Frontal cortex (tissue), 4 donors: ENCODE measurements at places on chromosomes 2 and 18.
A peak's percentile ranks its signal among the peaks of the same experiment; 100 is the strongest.

DNA sequence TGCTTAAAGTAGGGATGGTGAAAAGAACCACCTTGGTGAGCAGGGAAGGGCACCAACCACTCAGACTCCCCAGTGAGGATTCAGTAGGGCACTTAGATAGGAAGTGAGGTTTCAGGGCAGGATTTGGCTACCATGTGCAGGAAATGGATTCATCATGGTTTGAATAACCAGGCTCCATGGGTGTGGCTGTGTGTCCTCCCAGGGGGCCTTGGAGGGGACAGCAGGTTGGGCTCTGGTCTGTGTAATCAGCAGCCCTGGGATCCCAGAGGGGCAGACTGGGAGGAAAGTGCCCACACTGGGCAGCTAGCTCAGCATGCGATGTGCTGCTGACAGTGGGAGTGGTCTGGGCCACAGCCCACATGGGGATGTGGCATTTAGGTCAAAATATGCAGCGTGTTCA is 224.6 kb downstream of the CELF4 start:
- DNase-seq, result no peak

GRCh38 chr2:191311627-191312026 is 66.4 kb downstream of the MYO1B start:
- no peak for DNase-seq

- DNase-seq, result no peak
These were observed 386.6 kb upstream of the SPRED2 start for GRCh38 chr2:65818873-65819451.

- DNase-seq, result no peak
These were observed 36.7 kb upstream of the CDC42EP3 start for GRCh38 chr2:37708146-37708545.

GRCh38 chr18:39523281-39523680 is 1957.7 kb upstream of the CELF4 start:
- no peak for DNase-seq

GRCh38 chr2:191611614-191612013 is 66.3 kb upstream of the NABP1 start:
- no peak for DNase-seq

- no peak for DNase-seq
These were observed 86.4 kb downstream of the EML6 start for GRCh38 chr2:54809819-54810218.

GRCh38 chr2:211144078-211144477 is 587.7 kb downstream of the CPS1 start:
- no peak for DNase-seq

- DNase-seq, result peak; percentile 11
These were observed 8.0 kb upstream of the SIX3 start for GRCh38 chr2:44933434-44933951.

DNA sequence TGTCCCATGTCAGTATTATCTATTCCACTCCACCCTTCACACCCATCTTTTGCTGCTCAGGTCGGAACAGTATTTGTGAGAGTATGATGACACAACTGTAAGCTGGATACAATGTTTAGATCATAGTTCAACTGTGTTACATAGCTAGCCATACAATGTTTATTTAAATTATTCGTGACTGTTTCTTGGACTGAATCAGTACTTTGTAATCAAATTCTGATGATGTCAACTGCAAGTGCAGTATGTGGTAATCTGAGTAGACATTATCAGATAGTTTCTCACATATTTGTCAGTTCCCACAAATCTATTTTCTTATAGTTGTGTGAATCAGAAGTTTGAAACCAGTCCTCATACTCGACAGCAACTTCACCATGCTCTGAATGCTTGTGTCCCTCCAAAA is 177.6 kb downstream of the ZNF407 start:
- DNase-seq, result no peak

GRCh38 chr2:194062401-194062800 is 1594.6 kb upstream of the SLC39A10 start:
- no peak for DNase-seq

DNA sequence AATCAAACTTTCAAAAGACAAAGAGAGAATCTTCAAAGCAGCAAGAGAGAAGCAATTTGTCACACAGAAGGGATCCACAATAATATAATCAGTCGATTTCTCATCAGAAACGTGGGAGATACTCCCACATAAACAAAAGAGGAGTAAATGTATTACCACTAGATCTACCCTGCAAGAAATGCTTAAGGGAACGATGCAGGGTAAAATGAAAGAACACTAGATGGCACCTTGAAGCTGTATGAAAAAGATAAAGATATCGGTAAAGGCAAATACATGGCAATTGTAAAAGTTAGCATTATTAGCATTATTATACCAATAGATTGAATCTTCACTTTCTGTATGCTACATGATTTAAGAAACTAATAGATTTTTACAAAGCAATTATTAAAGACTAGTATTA is 677.0 kb downstream of the SUCLG1 start:
- no peak for DNase-seq

DNA sequence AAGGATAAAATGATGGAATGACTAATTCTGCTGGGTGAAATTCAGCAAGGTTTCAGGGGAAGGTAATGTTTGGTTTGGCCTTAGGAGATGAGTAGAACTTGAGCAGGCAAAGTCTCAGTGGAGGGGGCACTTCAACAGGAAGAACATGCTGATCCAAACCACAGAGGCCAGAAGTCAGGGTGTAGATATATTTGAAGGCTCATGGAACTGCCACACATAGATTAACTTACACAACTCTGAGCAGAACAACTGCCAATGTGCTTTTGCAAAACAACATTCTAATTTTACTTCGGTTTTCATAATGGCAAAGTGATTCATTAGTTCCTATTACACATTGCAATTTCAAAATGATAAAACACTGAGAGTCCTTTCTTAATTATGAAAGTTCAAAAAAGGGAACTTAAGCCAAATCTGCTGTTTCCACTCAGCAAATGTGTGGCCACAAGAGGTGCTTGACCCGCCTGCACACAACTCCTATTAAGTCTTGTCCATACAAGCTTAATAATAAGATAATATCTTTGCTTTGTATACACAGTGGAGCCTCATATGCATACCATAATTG is 284.8 kb downstream of the MREG start:
- DNase-seq, result no peak

DNA sequence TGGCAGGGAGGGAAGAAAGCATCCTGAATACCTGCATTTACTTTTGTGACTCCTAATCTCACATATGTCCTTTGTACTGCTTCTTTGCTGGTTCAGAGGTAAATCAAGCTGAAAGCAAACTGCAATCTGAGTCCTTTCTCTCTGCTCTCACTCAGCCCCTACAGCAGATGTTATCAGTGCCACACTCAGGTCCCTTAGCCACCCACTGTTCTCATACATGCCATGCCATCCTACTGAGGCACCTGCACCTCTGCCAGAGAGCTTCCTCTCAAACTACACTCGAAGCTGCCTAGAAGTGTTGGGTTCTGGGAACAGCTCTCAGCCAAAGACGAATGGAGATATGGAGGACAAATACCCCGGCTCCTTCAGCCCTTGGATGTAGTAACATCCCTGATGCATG is 244.5 kb downstream of the TXNL1 start:
- DNase-seq, result no peak

DNA sequence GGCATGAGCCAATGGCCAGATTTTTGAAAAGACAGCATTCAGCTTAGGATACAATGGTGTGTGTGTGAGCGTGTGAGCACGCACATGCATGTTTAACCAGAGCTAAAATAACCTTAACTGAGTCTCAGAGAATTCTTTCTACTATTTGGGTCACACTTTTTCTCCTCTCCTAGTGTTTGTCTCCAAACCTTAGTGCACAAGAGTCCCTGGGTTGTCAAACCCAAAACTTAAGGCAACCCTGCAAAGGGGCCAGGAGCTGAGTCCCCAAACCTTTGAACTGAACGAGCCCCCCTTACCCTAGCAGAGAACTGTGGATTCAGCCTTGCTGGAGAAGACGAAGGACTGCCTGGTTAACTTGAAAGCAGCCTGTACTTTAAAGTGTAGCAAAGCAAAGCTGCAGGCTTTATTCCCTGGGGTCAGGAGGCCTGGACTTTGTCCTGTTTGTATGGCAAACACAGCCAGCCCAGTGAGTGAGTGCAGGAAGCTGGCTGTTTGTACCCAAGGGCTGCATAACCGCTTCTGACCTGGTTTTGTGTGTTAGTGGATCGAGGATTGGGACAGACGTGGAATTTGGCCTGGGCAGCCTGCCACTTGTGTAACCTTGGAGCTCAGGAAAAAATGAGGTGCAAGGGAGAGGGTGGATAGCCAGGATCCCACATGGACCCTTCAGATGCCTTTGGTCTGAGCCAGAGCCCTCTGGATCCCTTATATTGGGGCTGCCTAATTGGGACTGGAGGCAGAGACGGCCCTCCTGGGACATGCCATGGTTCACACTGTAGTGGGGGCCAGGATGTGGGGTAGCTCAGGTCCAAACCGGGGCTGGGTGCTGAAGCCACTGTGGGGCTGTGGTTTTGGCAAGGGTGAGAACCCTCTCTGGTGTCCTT is 6.4 kb upstream of the PSMD1 start:
- no peak for DNase-seq

DNA sequence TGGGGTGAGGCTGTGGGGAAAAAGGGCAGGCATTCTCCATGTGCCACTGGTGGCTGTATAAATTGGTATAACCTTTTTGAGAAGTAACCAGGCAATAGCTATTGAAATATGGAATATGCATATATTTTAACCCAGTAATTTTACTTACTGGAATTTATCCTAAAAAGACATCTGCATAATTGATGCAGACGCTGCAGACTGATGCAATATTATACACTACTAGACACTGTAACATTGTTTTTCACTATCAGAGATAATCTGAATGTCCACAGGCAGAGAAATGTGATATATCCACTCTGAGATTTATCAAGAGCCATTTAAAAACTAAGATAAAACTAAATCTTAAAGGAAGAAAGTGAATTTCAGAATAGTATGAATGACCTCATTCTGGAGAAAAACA is 14.7 kb downstream of the THOC1 start:
- DNase-seq, result no peak

- no peak for DNase-seq
These were observed 2.0 kb downstream of the ANO7 start for GRCh38 chr2:241190291-241190981.

DNA sequence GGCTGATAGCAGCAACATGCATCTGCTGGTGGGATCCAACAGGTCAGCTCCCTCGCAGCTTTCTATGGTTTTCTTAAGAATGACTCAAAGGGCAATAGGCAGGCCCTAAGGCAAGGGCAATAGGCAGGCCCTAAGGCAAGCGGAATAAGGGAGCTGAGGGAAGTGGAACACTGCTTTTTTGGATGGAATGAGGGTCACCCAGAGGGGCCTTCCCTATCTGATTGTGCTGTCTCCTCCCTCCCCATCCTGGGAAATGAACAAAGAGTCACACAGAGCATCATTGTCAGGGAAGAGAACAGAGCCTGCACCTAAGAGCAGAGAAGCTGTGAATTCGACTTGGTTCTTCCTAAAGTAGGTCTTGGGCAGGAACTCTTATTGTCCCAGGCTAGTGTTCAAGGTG is 43.3 kb upstream of the PTPRM start:
- no peak for DNase-seq

DNA sequence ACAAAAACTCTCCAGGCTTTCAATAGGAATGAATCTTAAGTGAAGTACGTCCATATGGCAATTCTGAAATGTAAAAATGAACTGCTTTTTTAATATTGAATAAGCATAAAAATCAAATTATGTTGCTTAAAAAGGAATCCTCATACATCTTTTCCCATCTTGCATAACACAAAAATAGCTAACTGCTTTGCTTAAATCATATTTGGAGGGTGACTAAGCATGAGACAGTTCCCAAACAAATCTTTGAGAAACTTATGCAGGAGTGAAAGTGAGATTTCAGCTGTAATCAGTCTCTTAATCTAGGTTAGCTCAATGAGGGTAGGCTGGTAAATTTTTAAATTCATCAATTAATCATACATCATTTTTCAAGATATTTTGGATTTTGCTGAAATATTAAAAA is 111.5 kb downstream of the MBD5 start:
- peak; percentile 6 for DNase-seq

DNA sequence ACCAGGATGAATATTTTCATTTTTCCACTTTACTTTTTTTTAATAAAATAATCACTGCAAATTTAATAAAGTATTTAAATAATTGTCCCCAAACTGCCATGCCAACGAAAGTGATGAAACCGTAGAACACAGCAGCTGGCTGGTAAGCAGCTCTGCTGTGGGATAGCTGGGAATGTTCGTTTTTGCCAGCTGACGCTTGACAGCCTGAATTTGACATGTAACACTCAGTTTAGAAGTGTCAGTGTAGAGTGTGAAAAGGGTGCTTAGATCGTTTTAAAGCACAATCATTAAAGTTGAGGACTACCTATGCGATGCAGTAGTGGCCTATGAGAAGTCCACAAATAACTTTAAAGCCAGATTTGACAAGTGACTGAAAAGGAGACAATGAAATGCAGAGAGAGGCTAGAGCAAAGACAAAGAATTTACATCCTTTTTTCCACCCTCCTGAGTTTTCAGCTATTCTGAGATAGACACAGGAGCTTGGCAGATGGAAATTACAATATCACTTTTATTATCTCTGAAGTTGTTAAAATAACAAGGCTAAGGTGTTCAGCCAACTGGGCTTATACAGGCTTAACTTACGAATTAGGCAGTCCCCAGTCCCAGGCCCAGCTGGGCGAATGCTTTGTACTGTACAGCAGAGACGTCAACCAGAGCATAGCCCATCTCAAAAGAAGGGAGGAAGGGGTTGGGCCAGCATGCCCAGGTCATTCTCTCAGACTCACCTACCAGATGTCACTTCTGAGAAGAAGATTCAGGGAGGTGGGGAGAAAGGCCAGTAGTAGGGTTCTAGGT is 31.9 kb upstream of the SLC1A4 start:
- no peak for DNase-seq

GRCh38 chr2:85259101-85259590 is 68.6 kb downstream of the TGOLN2 start:
- no peak for DNase-seq

- no peak for DNase-seq
These were observed 231.5 kb downstream of the LPIN1 start for GRCh38 chr2:11977766-11978524.

DNA sequence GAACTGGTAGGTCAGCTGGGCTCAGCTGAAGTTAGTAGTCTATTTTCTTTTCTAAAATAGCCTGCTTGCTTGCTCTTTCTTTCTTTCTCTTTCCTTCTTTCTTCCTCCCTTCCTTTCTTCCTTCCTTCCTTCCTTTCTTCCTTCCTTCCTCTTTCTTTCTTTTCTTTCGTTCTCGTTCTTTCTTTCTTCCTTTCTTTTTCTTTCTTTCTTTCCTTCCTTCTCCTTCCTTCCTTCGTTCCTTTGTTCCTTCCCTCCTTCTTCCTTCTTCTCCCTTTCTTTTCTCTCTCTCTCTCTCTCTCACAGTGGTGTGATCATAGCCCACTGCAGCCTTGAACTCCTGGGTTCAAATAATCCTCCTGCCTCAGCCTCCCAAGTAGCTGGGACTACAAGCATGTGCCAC is 29.2 kb upstream of the KDM3A start:
- no peak for DNase-seq

DNA sequence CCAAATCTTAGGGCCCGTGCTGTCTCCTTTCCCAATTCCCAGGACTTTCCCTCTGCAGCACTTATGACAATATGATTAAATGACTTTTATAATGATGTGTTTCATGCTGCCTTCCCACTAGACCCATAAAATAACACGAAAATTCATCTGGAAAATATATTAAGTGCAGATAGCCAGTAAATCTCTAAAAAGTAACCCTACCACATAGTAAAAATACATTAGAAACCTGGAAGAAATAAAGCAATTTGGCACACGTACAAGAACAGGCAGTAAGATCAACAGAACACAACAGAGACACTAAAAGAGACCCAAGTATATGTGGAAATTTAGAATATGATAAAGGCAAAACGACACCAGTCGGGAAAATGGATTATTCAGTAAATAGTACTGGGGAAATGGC is 30.2 kb upstream of the POMC start:
- no peak for DNase-seq

GRCh38 chr2:205387350-205388055 is 294.8 kb upstream of the NRP2 start:
- DNase-seq, result no peak
